Gastrocnemius medialis (tissue), 4 donors: ENCODE measurements at places on chromosomes 3 and 15. TPM values are rescaled to one million over a fixed set of nuclear protein-coding genes. Genes with fewer than 3 reads are reported as not detected.

The FAM131A gene
- total RNA-seq: 19.2 TPM

- no peaks in the 10 kb centered on the region for H3K4me1 ChIP-seq
- H3K36me3 ChIP-seq: no peaks in the 10 kb centered on the region
- no peak overlapping the region for H3K27ac ChIP-seq
- H3K4me3 ChIP-seq: no peak overlapping the region
These were observed 52.4 kb upstream of the CMTM8 start for GRCh38 chr3:32186097-32186496.

The TGM5 gene
- not detected for total RNA-seq

DNA sequence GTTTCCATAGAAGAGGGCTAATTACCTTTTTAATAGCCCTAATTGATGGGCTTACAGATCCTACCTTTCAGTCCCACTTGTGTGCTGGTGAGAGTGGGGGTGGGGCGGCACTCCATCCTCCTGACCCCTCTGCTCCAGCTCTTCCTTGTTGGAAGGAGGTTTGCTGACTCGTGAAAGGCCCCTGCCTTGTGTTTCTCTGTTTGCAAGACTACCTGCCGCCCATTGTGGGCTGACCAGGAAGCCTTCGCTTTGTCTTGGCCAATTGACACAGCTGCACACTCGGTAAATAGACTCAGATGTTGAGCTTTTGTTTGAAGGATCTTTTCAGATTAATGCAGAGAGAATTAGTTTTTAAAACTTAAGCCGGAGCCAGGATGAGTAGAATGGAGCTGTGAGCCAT, 197.3 kb upstream of the HES1 start:
- no peaks in the 10 kb centered on the region for H3K27me3 ChIP-seq
- no peaks in the 10 kb centered on the region for H3K36me3 ChIP-seq
- no peak overlapping the region for H3K27ac ChIP-seq

- DNase-seq: no peak
- H3K27me3 ChIP-seq: no peaks in the 10 kb centered on the region
- H3K4me3 ChIP-seq: no peak overlapping the region
These were observed 2.9 kb downstream of the NEDD4 start for GRCh38 chr15:55990516-55990915.

DNA sequence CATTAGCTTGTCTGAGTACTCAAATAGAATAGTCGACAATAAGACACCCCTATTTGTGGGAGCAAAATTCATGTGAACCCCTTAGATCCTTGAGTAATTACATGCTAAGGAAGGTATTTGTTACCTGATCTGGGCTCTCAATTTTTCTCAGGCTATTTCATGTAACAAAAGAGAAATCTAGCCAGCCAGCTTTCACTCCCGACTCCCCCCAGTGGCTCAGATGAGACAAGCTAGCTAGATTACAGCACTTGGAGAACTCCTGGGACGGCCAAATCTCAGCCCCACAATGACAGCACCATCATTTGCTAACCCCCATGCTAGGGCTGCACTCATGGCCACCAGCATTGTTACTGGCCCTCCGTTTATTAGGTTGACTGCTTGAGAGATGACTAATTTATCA, 41.3 kb downstream of the GLDN start:
- H3K27me3 ChIP-seq: no peaks in the 10 kb centered on the region
- H3K27ac ChIP-seq: no peak overlapping the region
- H3K36me3 ChIP-seq: no peaks in the 10 kb centered on the region
- no peak for DNase-seq
- H3K4me1 ChIP-seq: no peaks in the 10 kb centered on the region

The CLDN18 gene
- not detected for total RNA-seq

DNA sequence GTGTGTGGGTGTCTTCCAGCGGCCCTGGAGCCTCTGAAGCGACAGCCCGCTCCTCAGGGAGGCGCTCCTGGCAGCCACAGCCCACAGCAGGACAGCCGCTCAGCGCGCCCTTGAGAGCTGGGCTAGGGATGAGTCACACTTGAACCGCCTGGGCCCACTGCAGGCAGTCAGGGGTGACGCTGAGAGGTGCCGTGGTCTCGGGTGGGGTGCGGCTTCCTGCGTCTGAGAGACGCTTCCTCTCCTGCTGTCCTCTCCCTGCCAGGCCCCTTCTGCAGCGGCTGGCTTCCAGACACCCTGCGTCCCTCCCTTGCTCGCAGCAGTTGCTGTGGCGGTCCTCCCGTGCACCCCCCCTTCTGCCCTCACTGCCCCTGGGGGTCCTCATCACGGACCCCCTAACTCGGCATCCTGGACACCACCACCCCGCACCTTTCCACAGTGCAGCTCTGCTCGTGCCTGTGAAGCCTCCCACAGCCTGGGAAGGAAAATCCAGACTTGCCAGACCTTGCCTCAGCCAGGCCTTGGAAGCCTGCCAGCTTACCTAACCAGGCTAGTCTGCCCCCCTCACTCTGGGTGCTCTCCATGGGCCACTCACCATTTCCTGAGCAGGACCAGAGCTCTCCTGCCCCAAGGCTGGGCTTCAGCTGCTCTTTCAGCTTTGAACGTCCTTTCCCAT, 1.1 kb upstream of the SPTBN5 start:
- H3K36me3 ChIP-seq: no peaks in the 10 kb centered on the region
- no peaks in the 10 kb centered on the region for H3K27me3 ChIP-seq
- H3K27ac ChIP-seq: peak overlapping the region; percentile 18
- peaks cover 23% of the 10 kb centered on the region for H3K4me1 ChIP-seq
- no peak overlapping the region for H3K4me3 ChIP-seq

DNA sequence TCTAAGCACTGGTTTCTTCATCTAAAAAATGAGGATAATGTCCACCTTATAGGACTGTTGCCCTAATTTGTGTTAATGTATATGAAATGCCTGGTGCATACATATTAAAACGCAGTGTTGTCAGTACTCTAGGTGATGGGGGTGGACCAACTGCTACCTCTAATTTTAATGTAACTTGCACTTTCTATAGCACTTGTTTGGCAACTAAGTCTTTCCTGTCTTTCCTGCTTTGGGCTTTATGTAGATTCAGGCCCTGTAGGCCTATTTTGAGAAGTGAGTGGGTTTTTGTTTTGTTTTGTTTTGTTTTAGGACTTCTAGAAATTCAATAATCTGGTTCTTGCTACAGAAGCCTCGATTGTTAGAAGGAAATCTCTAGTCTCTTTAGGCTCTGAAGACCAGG, 21.2 kb downstream of the SLC7A14 start:
- DNase-seq: no peak
- no peak overlapping the region for H3K4me3 ChIP-seq
- no peaks in the 10 kb centered on the region for H3K27me3 ChIP-seq
- no peaks in the 10 kb centered on the region for H3K4me1 ChIP-seq
- H3K27ac ChIP-seq: no peak overlapping the region

The LOXL1 gene
- 5.0 TPM for total RNA-seq
